GM23338 (cell line): ENCODE measurements at places on chromosomes 5 and 9.

DNA sequence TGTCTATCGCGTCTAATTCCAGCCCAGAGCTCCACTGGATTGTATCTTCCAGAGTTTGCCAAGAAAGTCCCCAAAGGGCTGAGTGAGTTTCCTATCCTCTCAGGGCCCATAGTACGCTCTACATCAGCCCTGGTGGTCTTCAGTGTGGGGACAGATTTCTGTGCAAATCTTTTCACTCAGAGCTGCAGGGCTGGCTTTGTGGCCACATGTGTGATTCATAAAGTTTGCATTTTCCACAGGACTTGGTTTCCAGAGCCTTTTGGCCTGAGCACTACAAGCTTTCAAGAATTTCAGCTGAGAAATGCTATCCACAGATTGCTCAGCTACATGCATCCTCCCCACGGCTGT is 76.7 kb upstream of the CXCL14 start:
- DNase-seq = no peak
- no peaks in the 10 kb centered on the region for H3K27me3 ChIP-seq
- no peak overlapping the region for H3K4me3 ChIP-seq
- no peaks in the 10 kb centered on the region for H3K36me3 ChIP-seq
- H3K4me1 ChIP-seq = no peaks in the 10 kb centered on the region

GRCh38 chr5:45284436-45284835 is 411.7 kb downstream of the HCN1 start:
- H3K36me3 ChIP-seq = no peaks in the 10 kb centered on the region
- no peaks in the 10 kb centered on the region for H3K27me3 ChIP-seq
- no peak overlapping the region for H3K4me3 ChIP-seq
- no peak overlapping the region for H3K27ac ChIP-seq

DNA sequence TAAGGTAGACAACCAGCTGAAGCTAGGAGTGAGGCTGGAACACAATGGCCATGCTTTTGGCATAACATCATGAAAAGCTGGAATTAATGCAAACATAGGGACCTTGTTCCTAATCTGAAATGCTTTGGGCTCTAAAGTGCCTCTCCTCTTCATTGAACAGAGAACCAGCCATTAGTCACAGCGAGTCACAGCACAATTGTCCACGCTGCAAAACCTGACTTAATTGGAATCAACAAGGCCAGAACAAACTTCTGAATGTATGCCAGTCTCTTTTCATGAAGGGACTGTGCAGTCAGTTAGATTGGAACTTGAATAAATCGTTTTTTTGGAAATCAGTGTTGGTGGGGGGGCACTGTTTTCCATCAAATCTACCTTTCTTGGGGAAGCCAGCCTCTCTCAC is 96.5 kb downstream of the JAKMIP2 start:
- H3K36me3 ChIP-seq = no peaks in the 10 kb centered on the region; the same call in 1 of the 2 replicates
- H3K27me3 ChIP-seq = no peaks in the 10 kb centered on the region
- no peak for DNase-seq

- no peak for DNase-seq
- H3K4me1 ChIP-seq = peaks cover 28% of the 10 kb centered on the region
- no peaks in the 10 kb centered on the region for H3K27me3 ChIP-seq
- H3K36me3 ChIP-seq = peaks cover 3% of the 10 kb centered on the region; the same call in 1 of the 2 replicates
- H3K27ac ChIP-seq = no peak overlapping the region
Observed at GRCh38 chr5:30596495-30597064, 596.9 kb upstream of the CDH6 start.
